ENCODE measurements at places on chromosomes 4 and X.
A peak's percentile ranks its signal among the peaks of the same experiment; 100 is the strongest.

GRCh38 chr4:124708517-124709300, 3.8 kb downstream of the ANKRD50 start:
- no peak for DNase-seq

DNA sequence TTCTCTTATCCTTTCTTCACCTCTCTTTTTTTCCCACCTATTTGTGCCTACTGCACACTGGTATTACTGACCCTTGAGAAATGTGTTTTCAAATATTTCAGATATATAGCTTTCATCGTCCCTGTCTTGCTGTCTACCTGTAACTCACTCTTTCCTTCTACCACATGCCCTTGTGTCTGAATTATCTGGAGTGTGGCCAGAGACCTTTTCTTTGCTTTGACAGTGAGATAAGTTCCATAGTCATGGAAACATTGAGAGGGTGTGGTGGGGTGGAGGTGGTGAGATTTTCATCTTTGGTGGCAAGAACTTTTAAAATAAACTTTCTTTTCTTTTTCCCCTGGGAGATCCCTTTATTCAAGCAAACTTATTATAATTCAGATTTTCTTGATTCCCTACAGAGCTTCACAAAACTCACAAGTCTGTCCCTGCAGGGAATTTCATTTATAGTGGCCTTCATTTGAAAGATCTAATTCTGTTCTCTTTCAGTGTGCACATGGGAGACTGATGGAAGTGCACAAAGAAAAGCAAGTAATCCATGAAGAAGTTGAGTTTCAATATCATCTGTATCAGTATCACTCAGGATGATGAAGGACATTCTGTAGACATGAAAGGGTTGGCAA, 95.7 kb downstream of the SH2D1A start:
- DNase-seq: no peak

- DNase-seq: no peak
These were observed 28.3 kb downstream of the SEC24D start for GRCh38 chr4:118807659-118808058.

GRCh38 chr4:189087971-189088370, 852.7 kb upstream of the FRG1 start:
- no peak for DNase-seq

DNA sequence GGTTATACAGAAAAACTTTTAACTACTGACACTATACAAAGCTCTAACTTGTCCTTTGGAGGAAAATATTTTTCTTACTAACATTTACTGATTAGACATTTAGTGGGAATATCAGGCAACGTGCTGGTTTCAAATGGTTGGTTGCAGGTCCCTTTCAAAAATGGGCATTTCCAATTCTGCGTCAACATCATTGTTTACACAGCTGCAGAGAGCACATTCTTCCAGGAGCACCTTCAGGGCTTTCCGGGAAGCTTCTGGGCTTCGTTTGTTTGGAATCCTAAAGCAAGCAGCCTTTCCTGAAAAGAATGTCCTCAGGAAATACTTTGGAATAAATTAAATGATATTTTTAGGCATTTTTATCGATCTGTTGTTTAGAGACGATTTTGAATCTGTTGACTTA, 289.7 kb downstream of the TRIML1 start:
- no peak for DNase-seq

GRCh38 chrX:48785540-48786214, 713 bp upstream of the GATA1 start:
- no peak for DNase-seq

GRCh38 chrX:69045616-69046345, 119.5 kb downstream of the PJA1 start:
- DNase-seq: no peak

- no peak for DNase-seq
These were observed 78.9 kb downstream of the SLC10A7 start for GRCh38 chr4:146442801-146443200.

GRCh38 chrX:49272421-49272820, 2.8 kb downstream of the PPP1R3F start:
- no peak for DNase-seq

DNA sequence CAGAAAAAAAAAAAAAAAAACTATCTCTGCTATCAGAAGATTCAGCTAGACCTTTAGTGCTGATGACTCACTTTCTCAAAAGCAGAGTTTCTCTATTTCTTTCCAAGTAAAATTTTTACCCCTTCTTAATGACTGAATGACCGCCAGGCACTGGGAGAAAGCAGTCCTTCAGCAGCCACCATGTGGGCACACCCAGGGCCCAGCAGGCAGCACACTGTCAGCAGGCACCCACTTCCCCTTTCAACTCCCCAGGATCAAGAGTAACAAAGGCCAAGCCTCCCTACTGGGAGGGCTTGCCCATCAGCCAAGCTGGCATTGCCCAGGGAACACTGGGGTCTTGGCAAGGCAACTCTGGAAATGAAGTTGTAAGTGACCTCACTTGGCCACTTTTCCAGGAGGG, 201.9 kb upstream of the MAMLD1 start:
- DNase-seq: no peak

DNA sequence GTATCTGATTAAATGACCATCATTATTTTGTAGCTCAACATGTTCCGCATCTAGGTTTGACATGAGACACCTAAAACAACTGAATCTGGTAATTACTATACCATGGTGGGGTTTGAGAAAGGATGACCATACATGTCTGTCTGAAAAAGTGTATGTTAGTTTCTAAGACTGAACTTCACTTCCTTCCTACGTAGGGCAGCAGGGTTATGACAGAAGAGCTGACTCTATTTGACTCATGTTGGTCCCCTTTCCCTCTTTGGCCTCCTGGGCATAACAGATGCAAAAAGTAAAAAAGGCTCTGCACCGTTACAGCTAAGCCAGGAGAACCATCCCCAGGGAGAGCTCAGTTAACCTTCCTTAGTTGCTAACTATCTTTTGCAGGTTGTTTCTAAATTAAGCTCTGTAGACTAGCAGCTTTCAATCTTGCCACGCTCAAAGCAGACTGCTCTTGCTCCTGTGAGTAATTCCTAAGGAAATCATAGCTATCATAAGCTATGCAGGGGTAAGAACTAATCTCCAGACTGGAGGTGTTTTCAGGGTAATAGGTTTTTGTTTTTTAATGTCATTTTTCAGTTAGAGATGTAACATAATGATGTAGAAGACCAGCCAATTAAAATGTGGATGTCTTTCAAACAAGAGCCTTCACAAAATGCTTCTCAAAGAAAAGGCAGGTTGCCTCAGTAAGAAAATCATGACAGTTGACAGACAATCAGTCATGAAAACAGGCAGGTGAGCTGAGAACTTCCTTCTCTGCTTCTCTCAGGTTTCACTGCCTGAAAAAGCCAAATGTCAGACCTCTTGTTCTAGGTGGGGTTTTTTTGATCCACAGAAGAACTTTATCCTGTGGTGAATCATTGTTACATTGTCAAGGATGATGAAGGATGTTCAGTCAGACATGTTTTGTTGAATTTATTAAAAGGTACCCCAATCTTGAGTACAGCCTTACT, 66.9 kb upstream of the DAPP1 start:
- DNase-seq: peak; percentile 27

DNA sequence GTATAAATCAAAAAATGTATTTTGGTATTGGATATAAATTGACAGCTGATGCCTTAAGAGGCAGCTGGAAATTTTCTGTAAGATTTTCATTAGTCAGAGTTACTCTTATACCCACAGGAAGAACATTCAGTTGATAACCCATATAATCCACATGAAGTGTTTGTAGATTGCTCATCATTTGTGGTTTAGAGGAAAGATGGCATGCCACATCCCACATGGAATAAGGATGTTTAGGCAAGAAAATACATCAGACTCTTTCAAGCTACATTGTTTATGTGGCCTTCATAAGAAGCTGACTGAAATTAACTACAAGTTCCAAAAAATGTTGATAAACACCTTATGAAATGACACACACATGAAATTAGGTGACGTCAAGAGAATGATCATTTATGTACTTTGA, 56.6 kb downstream of the AREG start:
- no peak for DNase-seq

GRCh38 chr4:168634276-168634802, 137.5 kb downstream of the PALLD start:
- DNase-seq: no peak

GRCh38 chr4:30002341-30002740, 717.8 kb upstream of the PCDH7 start:
- DNase-seq: no peak

GRCh38 chr4:89111833-89112563, 665 bp downstream of the TIGD2 start:
- DNase-seq: peak; percentile 11

GRCh38 chr4:121574618-121575017, 122.2 kb downstream of the ANXA5 start:
- DNase-seq: no peak

All from putamen (tissue), 1 donor.